ENCODE measurements at places on chromosomes 13 and 19.

DNA sequence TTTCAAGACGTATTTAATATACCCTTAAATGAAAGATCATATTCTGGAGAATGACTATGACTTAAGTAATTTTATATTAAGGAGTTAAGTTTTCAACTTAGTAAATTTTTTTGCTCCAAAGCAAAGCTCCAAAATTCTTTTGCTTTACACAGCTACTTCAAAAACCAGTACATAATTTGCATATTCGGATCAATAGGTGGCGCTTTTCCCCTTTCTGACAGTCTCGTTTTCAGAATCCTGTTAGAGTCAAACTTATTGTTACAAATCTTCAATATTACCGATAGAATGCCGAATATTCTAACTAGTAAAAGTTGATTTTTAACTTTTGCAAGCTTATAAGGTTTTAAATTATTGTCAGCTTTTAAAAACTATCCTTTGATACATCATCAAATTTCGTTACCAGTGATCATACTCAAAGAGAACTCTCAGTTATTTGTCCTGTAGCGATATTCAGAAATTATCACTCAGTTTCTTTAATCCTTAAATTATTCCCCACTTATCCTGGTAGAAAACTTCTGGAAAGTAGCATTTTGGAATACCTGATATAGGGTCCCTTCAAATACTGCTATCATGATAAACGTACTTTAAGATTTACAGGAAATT is 852.7 kb upstream of the KLHL1 start:
- DNase-seq = no peak

DNA sequence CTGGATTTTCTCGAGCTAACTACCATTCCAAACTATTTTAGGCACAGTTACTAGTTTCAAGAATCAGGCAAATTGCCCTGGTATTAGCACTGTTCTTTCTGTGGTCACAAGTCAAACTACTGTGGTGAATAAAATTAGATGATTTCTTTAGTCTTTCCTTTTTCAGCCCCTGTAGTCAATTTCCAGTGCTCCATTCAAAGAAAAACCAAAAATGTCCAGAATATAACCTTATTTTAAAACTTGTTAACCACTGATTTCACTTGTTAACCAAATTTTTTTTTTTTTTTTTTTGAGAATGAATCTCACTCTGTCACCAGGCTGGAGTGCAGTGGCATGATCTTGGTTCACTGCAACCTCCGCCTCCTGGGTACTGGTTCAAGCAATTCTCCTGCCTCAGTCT is 50.6 kb upstream of the USPL1 start:
- no peak for DNase-seq

DNA sequence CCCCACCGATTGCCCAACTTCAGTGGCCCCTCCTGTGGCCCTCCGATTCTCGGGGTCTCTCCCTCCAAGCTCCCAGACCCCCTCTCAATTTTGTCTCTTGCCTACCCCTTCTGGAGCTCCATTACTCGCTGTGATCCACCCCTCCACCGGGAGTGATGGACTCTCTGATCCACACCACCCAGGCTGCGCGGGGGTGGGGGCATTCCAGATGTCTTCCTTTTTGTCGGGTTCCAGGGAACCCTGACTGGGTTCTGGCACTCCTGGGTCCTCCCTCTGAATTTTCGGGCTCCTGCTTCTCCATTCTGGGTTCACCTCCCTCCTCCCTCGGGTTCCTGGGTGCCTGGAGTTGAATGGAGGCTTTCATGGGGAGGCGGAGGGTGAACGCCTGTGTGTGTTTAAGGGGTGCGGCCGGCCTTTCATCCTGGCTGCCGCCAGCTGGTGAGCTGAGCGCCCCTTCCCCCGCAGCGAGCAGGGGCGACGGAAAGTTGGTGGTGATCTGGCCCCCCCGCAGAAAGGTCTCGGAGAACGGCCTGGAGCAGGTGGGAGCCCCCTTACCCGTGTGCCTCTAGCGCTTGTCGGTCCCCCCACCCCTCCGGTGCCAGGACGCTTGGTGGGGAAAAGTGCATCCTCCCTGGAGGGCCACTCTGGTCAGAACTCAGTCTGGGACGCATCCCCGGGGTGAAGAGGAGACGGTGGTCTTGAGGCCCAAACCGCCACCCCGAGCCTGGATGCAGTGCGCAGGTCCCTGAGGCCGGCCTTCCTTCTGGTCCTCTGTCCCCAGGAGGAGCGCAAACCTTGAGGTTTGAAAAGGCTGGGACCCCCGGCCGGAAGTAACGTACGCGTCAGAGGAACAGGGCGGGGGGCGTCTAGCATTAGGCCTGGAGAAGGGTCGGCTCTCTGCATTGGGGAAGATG is 1.6 kb downstream of the MISP3 start:
- DNase-seq = no peak

DNA sequence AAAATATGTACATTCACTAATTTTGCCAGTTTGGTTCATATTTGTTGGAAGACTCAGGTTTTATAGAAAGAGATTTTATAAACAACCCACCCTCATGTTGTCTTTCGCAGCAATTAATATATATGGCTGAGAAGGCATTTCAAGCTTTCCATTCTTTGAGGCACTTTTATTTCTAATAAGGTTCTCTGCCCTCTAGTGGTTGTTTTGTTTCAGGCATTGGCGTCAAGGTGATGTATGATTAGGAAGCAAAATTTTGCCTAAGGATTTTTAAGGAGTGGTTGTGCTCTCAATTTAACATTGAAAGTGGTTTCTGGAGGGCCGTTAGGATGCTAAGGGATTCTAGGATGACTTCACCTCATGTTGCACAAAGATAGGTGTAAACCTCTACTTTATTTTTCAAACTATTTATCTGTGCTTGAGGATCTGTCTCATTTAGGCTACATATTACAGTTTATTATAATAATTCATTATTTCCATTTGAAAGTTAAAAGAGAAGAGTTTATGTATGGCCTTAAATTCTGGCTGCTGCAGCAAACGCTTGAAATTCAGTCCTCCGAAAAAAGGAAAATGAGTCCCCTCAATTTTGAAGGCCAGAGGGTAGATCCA is 35.9 kb downstream of the OXGR1 start:
- no peak for DNase-seq

GRCh38 chr13:77752512-77753069 is 55.1 kb downstream of the SLAIN1 start:
- DNase-seq = no peak

DNA sequence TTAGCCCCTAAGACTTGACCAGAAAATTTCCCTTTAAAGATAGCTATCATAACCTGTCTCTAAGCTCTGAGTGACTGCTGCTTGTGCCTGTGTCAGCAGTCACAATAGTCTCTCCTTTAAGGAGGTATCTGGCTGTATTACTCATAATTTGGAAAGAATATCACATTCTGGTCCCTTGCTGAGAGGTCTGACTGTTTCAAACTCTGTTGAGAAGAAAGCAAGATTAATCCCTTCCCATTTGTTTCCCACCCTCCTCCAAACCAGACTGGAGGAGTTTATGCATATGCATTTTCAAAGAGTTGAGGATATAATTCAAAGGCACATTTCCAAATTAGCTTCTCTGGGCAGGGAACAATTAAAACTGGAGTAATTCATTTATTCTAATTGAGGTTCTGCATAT is 2.3 kb downstream of the HTR2A start:
- DNase-seq = no peak

GRCh38 chr13:94933936-94934335 is 221.6 kb upstream of the SOX21 start:
- no peak for DNase-seq

DNA sequence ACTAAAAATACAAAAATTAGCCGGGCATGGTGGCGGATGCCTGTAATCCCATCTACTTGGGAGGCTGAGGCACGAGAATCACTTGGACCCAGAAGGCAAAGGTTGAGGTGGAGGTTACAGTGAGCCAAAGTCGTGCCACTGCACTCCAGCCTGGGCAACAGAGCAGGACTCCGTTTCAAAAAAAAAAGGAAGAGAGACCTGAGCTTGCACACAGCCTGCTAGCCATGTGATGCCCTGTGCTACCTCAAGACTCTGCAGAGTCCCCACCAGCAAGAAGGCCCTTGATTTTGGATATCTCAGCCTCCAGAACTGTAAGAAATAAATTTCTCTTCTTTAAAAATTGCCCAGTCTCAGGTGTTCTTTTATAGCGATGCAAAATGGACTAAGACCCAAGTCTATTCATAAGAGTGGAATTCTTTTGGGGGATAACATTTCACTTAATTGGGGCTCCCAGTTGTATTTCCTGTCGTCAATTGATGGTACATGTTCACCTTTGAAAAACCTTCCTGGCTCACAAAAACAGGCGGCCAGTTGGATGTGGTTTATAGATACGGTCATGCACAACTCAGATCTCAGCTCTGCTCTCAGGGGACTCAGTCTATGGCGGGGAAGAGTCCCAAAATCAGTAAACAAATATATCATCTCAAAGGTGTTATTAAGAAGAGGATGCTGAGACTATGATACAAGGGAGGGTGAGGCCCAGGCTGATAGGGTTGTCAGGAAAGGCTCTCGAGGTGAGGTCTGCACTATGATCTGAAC is 2.4 kb upstream of the CHERP start:
- no peak for DNase-seq

DNA sequence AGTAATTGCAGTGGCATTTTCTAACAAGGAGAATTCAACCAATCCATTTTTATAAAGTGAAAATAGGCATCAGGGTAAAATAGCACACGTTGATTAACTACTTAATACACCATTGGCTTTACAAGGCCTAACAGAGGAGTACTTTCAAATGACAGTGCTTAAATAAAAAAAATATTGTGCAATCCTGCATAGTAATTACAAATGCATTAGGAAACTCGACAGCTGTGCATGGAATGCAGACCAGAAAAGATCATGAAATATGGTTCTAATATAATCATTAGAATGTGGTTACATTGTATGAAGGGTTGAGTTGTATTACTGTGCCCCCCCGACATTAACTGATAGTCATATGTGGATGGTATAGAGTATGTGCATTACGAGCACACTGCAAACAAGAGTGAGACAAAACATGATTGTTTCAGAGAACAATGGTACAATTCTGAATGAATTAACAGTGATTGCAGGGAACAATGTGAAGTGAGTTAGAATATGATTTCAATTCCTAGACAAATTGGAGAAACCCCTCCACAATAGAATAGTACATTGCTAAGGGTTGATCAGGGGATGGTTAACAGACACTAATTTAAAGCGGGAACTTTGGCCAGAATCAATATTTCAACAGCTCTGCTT is 270.6 kb downstream of the GPC5 start:
- DNase-seq = no peak

DNA sequence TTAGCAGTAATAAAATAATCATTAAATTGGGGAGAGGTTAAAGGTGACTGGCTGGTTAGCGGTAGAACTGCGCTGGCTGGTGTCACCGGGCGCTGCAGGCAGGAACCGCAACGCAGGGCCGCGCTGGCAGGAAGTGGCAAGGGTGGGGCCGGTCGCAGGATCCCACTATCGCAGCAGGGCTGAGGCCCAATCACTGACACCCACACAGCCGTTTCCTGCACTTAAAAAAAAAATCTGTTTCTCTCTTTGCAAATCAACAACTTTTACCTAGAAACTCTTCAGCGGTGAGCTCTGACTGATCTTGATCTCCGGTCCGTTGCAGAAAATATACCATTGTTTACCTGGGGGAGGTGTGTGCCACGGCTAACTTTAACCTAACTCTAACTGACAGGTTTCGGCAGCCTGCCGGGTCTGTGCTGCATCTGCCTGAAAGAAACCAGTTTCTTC is 46.9 kb downstream of the KLF2 start:
- peak; percentile 81 for DNase-seq

DNA sequence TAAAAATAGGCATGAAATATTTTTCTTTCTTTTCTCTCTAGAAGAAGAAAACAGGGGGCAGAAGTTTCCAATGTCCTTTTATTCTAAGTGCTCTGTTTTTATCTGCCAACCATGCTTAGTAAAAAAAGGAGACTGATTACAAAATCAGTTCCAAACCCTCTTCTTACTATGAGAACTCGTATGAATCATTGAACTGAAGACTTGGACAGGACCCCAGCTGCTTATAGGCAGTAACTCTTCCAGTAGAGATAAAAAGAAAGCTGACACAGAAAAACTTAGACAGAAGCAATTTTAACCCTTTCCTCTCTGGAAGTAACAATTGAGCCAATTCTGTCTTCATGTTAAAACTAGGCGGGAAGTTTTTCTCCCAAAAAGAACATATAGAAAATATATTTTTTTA is 24.5 kb upstream of the FREM2 start:
- no peak for DNase-seq

- no peak for DNase-seq
Observed at GRCh38 chr19:39247701-39248664, 673 bp downstream of the IFNL4 start.

- no peak for DNase-seq
Observed at GRCh38 chr13:105273665-105274222, 1261.7 kb downstream of the EFNB2 start.

DNA sequence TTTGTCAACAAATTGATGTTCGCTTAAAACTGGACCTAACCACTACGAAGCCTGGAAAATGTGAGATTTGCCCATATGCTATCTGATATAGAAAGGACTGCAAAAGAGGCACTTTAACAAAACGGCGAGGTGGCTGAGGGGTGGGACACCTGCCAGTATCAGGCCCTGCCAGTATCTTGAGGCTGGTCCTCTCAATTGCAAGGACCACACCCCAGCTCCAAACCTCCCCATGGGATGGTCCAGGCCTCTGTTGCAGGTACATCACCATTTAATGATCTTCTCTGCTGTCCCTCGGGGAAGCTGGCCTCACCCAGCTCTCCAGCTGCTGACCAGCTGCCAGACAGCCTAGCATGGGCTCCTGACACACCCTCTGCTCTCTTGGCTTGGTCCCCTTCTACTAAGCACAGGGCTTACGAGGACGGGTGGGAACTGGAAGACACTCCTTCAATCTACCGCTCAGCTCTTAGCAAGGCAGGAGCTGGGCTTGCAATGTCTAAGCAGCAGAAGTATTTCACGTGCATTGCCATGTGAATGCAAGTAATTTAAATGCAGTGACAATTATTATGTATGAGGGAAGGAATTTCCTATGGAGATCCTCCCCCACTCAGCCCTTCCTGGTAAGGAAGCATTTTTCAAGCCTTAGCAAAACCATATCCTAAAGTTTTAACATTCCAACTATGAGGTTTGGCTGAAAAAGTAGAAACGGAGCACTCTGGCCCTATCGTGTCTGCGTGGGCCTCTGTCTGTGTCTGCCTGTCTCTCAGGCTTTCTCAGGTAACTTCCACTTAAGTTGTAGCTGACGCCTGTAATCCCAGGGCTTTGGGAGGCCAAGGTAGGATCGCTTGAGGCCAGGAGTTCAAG is 63.9 kb downstream of the LATS2 start:
- DNase-seq = no peak

DNA sequence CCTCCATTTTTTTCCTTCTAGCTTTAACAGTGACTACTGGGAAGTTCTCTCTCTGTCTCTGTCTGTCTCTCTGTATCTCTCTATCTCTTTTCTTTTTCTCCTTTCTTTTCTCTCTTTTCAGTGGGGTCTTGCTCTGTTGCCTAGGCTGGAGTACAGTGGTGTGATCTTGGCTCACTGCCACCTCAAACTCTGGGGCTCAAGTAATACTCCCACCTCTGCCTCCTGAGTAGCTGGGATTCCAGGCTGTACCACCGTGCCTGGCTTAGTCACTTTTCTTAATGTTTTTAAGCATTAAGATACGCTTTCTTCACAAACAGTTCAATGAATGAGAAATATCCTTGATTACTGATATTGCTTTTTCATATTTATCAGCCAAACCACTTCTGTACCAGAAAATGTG is 13.1 kb downstream of the PCCA start:
- DNase-seq = no peak

- DNase-seq = no peak
Observed at GRCh38 chr13:94090773-94091480, 388.6 kb downstream of the DCT start.

All from T-helper 17 cell (primary cell).